ENCODE measurements at places on chromosomes 3 and 15. TPM values are rescaled to one million over a fixed set of nuclear protein-coding genes. Genes with fewer than 3 reads are reported as not detected.

Gene GPR15
- not detected for total RNA-seq

Gene SPINK8
- total RNA-seq = not detected

- H3K27me3 ChIP-seq = peaks cover 29% of the 10 kb centered on the region
- no peaks in the 10 kb centered on the region for H3K4me1 ChIP-seq
- no peak overlapping the region for H3K4me3 ChIP-seq
- no peaks in the 10 kb centered on the region for H3K36me3 ChIP-seq
- DNase-seq = no peak
Measured at GRCh38 chr3:126551839-126552687, 6.7 kb downstream of the C3orf22 start.

GRCh38 chr3:29440413-29441305, 159.8 kb downstream of the RBMS3 start:
- DNase-seq = peak; percentile 44
- no peaks in the 10 kb centered on the region for H3K36me3 ChIP-seq
- H3K27me3 ChIP-seq = no peaks in the 10 kb centered on the region

DNA sequence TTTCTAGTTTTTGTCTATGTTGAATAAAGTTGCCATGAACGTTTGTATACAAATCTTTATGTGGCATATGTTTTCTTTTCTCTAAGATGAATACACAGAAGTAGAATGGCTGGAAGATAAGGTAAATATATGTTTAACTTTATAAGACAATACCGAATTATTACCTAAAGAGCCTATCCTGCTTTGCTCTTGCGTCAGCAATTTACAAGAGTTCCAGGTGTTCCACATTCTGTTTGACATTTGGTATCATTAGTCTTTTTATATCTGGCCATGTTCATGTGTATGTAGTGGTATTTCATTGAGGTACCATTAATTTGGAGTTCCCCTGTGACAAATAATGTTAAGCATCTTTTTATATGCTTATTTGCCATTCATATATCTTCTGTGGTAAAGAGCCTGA, 74.1 kb upstream of the TRIM42 start:
- H3K4me1 ChIP-seq = no peaks in the 10 kb centered on the region
- no peak overlapping the region for H3K4me3 ChIP-seq
- no peaks in the 10 kb centered on the region for H3K36me3 ChIP-seq
- H3K27me3 ChIP-seq = no peaks in the 10 kb centered on the region
- no peak overlapping the region for H3K27ac ChIP-seq

DNA sequence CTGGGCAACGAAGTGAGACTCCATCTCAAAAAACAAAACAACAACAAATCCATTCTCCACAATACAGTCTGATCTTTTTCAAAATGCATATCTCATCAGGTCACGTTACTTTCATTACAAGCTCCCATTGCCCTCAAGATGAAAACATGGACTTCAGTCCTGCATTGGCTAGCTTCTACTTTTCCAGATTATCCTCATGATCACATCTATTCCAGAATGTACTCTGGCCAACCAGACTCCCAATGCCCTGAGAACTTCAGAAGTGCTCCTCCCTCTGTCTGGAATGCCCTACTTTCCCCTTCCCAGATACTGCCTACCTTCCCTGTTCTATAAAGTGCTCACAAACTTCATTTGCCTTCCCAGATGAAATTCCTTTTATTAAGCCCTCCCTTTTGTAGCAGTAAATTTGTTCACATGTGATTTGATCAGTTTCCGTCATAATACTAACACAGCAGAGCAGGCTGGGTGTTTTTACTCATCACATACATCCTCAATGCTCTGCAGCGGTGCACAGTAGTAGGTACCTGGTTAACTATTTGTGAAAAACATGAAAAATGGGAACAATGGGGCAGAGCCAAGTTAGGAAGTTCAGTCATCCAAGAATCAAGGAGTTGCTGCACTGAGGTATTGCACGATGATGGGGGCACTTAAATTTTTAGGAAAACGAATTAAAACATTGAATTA, 5.3 kb downstream of the RPL22L1 start:
- peaks cover 23% of the 10 kb centered on the region for H3K36me3 ChIP-seq
- peaks cover 13% of the 10 kb centered on the region for H3K4me1 ChIP-seq
- H3K27me3 ChIP-seq = no peaks in the 10 kb centered on the region
- no peak overlapping the region for H3K27ac ChIP-seq
- no peak for DNase-seq
- H3K4me3 ChIP-seq = no peak overlapping the region

GRCh38 chr15:56286213-56286612, 42.5 kb upstream of the RFX7 start:
- no peaks in the 10 kb centered on the region for H3K36me3 ChIP-seq
- no peak overlapping the region for H3K27ac ChIP-seq
- H3K27me3 ChIP-seq = peaks cover 3% of the 10 kb centered on the region
- H3K4me1 ChIP-seq = no peaks in the 10 kb centered on the region
